D341Med (cell line): ENCODE measurements at places on chromosomes 6 and 20.

DNA sequence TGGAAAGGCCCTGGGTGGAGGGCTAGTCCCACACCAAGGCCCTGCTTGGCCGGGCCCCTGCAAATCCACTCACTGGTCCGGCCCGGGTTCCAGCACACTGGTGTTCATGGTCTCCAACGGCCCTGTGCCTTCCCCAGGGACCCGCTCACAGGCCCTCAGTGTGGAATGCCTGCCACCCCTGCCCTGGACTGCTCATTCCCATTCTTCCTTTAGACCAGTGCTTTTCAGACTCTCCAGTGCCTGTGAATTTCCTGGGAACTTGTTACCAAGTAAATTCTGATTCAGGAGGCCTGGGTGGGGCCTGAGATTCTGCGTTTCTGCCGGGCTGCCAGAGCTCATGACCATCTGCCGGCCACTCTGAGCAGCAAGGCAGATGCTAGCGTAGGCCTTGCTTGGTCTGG is 5.7 kb upstream of the PXDC1 start:
- DNase-seq = no peak

- DNase-seq = no peak
These were observed 10.6 kb downstream of the TAB2 start for GRCh38 chr6:149328083-149328482.

- no peak for DNase-seq
These were observed 67.3 kb upstream of the ADTRP start for GRCh38 chr6:11845664-11846577.

GRCh38 chr6:7157752-7158616 is 50.2 kb downstream of the RREB1 start:
- DNase-seq = no peak

DNA sequence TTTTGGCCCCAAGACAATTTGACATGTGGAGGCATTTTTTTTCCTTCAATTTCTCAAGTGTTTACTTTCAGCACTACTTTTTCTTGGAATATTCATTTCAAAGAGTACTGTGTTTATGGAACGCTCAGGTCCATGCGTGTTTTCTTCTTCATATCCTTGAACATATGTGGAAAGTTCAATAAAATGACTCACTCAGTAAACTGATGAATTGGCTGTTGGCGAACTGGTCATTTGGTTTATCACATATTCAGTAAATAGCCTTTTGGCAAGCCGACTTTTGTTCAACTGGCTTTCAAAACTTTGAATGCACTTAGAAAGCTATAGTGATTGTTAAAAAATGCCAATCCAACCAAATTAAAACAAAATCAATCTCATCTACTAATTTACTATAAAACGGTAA is 964.6 kb upstream of the SLC35B3 start:
- no peak for DNase-seq

DNA sequence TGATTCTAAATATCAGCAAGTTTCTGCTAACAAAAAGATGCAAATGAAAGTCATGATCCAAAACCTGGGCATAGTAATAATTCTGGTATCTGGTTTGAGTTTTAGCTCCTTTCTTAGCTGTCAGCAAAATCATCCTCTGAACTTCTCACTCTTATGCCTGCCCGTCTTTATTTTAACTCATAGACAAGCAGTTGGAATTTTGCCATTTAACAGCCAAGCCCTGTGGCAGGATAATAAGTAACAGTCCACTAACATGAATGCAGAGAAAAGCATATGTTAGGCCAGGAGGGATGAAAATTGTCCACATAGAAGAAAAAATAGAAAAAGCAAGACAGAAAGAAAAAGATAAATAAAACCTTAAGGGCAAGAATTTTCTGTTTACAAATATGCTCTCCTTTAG is 170.0 kb upstream of the LAMA2 start:
- DNase-seq = no peak

- DNase-seq = no peak
These were observed 42.3 kb downstream of the KIF13A start for GRCh38 chr6:17945111-17945510.

DNA sequence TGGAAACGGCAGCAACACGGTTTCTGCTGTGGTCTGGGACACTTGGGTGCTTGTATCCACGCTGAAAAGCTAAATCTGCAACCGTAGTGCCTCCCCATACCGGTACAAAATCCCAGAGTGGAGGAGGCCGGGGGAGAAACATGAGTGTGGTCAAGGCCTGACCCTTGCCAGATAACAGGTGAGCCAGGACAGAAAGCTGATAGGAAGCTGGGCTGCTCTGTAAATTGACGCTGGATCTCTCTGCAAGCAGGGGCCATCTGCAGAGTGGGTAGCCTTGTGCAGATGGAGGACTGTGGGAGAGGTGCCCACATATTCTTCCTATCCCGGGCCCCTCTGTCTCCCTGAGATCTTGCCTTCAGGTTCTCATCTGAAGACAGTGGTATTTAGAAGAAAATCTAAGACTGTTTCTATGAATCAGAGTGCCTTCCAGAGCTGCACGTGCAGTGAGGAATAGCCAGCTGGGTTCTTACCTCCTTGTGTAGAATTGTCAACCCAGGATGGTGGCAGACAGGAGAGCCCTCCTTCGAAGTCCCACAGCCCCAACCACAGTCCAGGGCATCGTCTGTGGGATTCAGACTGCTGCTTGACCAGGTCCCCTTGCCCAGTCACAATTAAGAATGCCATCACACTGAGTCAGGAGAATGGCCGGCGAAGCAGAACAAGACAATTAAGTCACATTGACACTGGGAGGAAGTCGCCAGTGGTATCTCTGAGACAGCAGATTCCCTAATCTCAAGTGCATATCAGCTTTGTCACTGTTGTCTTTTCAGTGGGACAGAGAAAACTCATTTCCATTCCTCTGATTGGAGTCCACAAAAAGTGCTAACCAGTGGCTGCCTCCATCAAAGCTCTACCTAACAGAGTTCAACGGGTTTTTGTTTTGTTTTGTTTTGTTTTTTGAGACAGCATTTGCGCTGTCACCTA is 100.0 kb upstream of the RIPOR2 start:
- no peak for DNase-seq

DNA sequence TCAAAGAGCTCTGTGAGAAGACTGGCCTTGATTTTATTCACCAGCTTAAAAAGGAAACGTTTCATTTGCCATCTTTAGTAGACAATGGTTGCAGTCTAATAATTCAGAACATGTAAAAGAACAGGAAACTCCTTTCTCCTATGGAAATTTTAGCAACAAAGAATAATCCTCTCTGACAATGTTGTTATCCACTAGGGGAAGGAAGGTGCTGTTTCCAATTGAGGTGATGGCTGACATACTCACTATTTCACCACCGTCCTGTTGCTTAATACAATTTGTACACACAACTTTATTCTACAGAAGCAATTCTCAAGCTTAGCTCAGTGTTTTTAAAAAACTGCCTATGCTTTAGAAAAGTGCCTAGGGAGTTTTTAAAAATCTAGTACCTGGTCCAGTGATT is 192.7 kb downstream of the ARHGAP18 start:
- DNase-seq = no peak

DNA sequence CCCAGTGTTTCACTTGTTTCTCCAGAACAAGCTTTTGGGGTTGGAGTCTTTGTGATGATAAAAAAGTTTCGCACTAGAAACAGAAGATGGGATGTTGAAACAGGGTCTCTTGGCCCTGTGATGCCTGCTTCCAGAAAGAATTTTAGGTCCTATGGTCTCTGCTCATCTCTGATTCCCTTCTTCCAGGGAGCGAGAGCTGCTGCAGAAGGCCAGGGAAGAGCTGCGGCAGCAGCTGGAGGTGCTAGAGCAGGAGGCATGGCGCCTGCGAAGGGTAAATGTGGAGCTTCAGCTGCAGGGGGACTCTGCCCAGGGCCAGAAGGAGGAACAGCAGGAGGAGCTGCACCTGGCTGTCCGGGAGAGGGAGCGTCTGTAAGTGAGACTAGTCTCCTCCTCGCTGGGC is 18.3 kb downstream of the CEP250 start:
- no peak for DNase-seq

GRCh38 chr6:34322732-34323131 is 69.7 kb downstream of the NUDT3 start:
- no peak for DNase-seq
